Activated T-helper 1 cell treated with anti-CD3 and anti-CD28 coated beads, Interleukin-2, amount 50 U/mL, for 16 hours (primary cell): ENCODE measurements at places on chromosomes 1 and 21.

DNA sequence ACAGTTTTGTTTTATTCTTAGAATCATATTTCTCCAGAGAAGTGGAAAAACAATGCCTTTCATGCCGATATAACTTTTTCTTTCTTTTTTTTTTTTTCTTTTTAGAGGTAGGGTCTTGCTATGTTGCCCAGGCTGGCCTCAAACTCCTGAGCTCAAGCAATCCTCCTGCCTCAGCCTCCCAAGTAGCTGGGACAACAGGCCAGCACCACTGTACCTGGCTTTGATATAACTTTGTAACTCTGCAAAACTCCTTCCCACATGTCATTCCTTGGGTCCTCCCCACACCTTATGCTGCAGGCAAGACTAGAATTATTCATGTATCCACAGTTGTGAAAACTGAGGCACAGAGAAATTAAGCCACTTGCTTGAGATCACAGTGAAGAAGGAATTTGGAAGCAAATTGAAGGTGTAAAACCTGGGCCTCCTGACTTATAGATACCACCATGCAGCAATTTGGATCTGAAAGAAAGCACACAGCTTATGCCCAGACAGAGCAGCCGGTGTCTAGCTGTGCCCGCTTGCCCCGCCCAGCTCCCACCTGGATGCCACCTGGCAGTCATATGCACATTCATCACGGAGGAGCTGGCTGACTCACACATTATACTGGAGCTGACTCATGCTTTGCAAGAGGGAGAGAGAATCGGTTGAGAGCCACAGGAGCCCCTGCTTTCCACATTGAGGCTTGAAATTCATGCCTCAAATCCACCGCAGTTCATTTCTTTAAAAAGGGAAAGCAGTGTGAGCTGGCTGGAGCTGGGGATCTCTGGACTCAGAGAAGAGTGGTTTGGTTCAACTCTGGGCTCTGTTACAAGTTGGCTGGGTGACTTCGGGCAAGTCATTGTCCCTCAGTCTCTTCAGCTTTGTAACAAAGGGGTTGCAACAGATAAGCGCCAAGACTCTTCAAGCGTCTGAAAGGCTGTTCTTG lies 8.3 kb upstream of the SLC2A1 start:
- no peak for DNase-seq

GRCh38 chr21:41610042-41610839 lies 102.3 kb upstream of the TMPRSS2 start:
- no peak for DNase-seq

DNA sequence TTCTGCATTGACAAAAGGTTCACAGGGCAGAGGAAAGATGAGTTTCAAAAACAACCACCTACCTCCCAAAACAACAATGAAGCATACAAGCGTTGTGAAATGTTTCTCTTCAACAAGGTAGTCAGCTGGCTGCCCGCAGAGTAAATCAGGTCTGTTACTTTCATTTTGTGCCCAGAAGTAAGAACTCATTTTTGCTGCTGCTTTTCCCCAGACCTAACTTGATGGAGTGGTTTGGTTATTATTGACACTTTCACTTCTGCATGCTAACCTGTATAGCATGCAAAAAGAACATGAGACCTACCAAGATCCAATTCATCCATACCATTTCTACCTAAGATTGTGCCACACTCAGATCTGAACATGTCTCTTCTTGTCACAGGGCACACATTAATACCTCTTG lies 1.3 kb downstream of the SLC9C2 start:
- no peak for DNase-seq

DNA sequence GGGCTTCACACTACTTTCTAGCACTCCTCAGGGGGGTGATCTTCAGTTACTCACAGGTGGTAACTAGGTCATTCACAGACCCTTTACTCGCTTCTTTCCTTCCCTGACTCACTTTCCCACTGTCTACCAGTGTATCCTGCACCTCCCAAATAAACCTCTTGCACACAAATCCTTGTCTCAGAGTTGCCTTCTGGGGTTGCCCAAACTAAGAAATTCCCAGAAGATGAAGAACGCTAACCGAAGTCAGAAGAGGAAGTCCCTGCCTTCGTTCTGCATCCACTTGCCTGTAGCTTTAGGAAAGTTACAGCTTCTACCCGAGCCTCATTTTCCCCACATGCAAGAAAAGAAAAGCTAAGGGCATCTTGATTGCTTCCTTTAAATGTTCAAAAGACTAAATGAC lies 11.9 kb upstream of the PADI4 start:
- no peak for DNase-seq

- DNase-seq: no peak
Observed at GRCh38 chr1:67723620-67724019, 38.6 kb downstream of the GADD45A start.

DNA sequence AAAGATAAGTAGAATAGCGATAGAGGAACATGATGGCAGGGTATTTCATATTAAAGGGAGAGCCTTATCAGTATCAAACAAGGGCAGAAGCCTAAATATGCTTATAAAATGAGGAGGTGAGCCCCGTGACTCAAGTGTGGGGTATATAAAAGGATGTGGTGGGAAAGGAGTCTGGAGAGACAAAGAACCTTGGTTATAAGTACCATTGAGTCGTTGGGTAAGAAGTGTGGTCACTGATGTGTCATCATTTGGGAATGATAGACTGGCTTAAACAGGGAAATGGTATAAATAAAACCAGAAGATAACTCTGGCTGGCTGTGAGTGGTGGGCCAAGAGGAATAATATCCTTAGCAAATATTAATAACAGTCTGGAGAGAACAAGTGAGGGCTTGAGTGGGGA lies 10.9 kb upstream of the CD5L start:
- DNase-seq: no peak

DNA sequence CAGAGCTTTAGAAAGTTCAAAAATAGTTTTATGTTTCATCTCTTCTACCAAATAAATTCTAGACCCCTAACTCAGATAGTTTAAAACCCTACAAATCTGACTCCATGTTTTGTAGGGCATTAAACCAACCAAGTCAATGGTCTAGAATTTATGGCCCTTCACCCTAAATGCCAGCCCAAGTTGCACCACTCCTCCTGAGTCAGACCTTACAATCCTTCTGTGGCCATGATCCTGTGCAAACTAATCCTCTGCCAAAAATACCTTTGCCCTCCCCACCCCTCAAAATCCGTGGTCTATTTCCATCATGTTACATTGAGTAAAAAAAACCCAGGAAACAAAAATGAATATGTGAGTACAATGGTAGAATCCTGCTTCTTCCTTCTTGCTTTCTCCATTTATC lies 179.3 kb downstream of the NR5A2 start:
- no peak for DNase-seq

DNA sequence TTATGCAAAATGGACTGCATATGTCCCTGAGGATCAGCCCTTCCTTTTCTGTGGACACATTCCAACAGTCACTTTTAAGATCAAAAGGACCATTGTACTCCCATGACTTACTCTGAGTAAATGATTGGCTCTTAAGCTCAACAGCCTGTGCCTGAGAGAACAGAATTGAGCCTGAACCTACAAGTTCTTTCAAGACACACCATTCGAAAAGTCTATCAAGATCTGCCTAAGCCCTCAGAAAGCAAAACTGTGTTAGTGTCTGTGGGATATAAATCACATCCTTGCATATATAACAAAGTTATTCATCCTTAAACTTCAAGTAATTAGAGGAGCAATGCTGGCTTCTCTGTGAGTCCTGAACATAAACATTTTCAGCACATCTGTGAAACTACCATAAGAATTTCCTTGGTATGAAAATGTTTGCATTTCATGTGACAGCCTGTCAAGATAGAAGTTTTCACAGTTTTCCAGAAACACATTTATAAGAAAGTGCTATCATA lies 41.6 kb downstream of the PCNX2 start:
- no peak for DNase-seq

DNA sequence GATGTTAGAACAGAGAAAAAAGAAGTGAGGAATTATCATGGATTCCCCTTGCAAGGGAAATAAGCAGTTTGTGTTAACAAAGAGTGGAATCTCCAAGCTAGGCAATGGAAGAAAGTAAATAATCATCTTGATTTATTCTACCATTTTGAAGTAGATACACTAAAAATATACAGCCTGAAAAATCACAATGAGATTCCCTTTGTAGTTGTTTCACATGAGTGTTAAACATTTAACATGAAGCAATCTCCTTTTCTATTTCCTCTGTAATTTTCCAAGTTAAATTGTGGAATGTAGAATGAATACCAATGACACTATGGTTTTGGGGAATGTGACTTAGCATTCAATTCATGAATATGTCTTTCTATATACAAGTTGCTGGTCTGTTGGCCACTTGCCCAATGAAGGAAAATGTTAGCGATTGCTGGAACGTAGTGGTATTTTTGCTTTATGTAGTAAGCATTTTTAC lies 5.7 kb downstream of the TGFB2 start:
- no peak for DNase-seq

DNA sequence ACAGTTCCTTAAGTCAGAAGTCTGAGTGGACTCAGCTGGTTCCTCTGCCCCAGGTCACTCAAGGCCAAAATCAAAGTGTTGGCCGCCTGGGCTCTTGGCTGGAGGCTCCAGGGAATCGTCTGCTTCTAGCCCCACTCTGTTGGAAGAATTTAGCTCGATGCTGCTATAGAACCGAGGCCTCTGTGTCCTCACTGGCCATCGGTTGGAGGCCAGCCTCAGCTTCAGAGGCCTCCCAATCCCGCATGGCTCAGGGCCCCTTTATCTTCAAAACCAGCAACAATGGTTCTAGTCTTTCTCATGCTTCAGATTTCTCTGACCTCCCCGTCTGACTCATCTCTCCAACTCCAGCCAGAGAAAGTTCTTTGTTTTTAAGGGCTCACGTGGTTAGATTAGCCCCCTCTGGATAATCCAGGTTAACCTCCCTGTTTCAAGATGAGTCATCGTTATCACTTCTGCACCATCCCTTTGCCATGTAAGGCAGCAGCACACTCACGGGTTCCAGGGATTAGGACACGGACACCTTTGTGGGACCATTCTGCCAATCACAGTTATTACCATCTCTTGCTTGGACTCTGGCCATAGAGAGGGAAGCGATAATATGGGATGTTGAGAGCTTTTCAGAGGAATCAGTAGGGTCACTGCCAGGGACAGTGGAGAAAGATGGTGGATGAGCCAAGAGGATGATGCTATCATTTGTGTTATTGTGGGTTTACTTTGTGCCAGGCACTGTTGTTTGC lies 13.6 kb downstream of the FHAD1 start:
- DNase-seq: no peak

- DNase-seq: no peak
Observed at GRCh38 chr1:53678938-53679825, 59.8 kb downstream of the GLIS1 start.

GRCh38 chr1:218414060-218414728 lies 69.1 kb downstream of the TGFB2 start:
- DNase-seq: no peak

DNA sequence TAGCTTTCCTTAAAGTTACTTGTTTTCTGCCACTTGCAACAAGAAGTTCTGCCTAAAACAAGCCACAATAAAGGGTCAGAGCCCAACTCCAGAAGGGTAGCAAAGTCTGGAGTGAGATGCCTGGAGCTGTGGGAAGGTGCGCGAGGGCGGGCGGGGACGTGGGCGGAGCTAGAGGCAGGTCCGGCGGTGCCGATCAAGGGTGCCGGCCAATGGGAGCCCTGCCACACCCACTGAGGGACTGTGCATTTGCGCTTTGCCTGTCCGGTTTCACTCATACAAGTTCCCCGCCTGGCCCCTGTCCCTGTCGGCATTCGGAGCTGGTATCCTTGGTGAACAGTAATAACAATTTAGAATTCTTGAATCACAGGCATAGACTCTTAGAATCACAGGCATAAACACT lies 732.4 kb downstream of the MATN1 start:
- DNase-seq: no peak

DNA sequence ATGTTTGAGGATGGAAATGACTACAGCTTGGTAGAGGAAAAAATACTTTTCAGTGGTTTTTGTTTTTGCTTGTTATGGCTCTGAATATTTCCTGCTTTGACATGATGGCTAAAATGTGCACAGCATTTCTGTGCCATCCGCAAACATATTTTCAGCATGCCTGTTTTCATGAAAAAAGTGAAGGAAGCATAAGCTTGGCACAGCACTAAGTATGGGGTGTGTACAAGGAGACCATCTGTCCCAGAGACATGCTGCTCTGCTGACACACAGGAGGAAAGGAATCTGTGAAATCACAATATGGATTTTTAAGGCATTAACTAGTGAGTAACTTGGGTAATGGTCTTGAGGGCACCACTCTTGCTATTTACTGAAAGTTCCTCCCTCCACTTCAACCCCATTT lies 595.5 kb downstream of the RWDD3 start:
- DNase-seq: no peak

DNA sequence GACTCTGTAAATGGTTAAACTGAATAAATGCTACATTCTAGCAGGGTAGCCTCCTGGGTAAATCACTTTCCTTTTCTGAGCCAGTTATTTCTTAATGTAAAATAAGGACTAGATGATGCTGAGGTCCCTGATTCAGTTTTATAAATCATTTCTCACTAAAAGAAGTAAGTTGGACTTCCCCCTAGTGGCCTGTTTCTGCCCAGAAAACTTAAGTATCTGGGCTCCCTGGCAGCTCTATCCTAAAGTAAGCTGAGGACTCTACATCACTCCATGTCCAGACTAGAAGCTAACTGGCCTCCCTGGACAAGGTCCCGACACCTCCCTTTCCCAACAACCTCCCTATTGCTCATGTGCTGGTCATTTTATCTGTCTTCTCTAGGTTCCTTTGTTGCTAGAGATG lies 3.0 kb downstream of the GPN2 start:
- no peak for DNase-seq
